Activated CD8-positive, alpha-beta T cell treated with anti-CD3 and anti-CD28 coated beads for 36 hours (primary cell): ENCODE measurements at places on chromosomes 6 and 20. TPM values are rescaled to one million over a fixed set of nuclear protein-coding genes. Genes with fewer than 3 reads are reported as not detected.

DNA sequence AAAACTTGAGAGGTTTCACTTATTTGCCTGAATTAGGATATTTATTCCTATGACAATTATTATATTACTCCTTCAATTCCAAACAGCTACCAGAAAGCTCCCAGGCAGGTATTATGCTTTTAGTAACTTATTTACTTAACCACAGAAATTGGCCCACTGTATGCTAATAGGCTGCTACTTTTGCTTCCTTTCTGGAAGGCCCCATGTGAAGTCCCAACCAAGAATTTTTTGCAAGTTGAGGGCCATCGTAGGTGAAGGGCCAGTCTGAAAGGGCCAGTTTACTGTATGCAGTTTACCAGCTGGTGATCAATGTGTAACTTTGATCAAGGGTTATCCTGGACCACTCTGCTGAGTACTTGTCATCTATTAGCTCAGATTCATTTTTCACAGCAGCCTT is 45.0 kb downstream of the EDN1 start:
- no peaks in the 10 kb centered on the region for H3K4me1 ChIP-seq
- no peaks in the 10 kb centered on the region for H3K27me3 ChIP-seq
- H3K36me3 ChIP-seq: no peaks in the 10 kb centered on the region

DNA sequence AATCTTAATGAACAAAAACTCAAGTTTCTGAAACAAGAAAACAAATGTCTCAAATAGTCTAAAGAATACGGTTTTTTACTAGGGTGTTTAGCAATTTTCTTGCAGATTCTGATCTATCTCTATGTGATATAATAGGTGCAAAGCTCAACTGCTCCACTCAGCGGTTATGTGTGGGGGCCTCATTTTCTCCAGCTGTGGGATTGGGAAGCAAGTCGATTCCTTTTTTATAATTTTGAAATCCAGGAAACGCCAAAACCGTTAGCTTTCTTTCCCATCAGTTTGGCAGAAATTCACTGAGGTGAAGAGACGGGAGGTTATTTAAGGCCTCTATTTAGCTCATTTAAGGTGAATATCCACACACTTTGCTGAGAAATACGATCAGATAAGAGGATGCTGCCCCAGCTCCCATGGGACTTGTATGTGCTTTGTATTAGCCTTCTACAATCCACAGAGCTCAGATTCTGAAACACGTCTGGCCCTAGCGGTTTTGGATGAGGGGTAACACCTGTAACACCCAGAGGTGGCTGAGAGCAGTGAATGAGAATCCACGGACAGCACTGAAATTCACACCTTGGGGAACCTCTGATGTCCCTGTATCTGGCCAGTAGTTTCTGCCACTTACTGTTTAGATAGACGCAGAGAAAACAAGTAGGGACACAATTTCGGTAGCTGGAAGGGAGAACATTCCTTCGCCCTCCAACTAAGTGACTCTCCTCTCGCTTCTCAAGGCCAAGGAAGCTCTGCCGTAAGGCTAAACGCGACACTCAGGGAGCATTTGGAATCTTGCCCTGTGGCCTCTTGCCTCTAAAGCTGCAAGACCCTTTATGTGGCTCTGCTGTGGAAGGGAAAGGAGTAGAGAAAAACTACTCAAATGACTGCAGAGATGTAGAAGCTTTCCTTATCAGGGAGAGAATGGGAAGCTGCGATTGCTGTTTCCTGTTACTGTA is 6.5 kb upstream of the BCAS4 start:
- no peak overlapping the region for H3K27ac ChIP-seq
- no peak overlapping the region for H3K4me3 ChIP-seq
- no peak for DNase-seq
- H3K36me3 ChIP-seq: no peaks in the 10 kb centered on the region
- H3K4me1 ChIP-seq: peaks cover 5% of the 10 kb centered on the region
- H3K27me3 ChIP-seq: no peaks in the 10 kb centered on the region

Gene TBC1D32
- total RNA-seq: 10.4 TPM

Gene HSP90AB1
- 2,124 TPM for total RNA-seq

DNA sequence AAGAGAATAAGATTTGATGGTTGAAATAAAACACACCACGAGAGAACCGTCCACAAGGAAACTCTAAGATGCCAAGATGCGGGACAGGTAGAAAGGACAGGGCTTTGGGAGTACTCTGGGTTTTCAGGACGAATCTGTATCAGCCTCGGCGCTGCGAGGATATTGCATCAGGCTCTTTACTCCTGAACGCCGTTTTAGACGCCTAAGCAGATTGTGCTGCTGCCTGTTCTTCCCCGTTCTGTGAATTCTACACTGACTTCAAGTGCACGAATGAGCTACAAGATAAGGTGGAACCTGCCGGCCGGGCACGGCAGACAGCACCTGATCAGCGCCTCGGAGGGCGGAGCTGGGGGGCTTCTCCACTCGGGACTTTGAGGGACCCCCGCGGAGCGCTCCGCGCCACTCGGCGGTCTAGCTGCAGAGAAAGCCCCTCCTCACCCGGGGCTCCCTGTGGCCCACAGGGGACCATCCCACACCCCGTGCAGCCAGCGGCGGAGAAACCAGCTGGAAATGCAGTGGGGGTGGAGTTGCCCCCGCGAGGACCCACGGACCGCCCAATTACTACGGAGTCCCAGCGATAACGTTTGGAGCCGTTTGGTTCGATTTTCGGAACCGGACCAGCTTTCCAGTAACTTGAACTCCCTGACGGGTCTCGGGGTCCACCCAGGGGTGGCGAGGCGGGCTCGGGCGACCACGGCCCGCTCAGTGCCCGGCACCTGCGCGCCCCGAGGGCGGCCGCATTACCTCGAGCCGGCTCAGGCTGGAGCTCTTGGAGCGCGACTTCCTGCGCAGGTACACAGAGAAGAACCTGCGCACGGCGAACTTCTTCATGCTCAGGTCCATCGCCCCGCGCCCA is 646 bp downstream of the RPS6KA2 start:
- H3K4me3 ChIP-seq: peak overlapping the region; percentile 85

Gene COL11A2
- 1.4 TPM for total RNA-seq

DNA sequence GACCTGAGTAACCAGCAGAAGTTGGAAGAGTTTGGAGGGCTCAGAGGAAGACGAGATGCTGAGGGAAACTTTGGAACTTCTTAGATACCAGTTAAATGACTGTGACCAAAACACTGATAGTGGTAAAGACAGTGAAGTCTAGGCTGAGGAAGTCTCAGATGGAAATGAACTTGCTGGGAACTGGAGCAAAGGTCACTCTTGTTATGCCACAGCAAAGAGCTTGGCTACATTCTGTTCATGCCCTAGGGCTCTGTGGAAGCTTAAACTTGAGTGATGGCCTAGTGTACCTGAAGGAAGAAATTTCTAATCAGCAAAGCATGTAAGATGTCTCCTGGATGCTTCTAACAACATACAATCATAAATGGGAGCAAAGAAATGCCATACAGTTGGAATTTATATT is 24.7 kb downstream of the WDR27 start:
- no peak overlapping the region for H3K27ac ChIP-seq
- no peaks in the 10 kb centered on the region for H3K4me1 ChIP-seq
- H3K27me3 ChIP-seq: no peaks in the 10 kb centered on the region
- H3K36me3 ChIP-seq: peaks cover 37% of the 10 kb centered on the region
- no peak for DNase-seq
- H3K4me3 ChIP-seq: no peak overlapping the region

Gene ATP9A
- total RNA-seq: 0.65 TPM

DNA sequence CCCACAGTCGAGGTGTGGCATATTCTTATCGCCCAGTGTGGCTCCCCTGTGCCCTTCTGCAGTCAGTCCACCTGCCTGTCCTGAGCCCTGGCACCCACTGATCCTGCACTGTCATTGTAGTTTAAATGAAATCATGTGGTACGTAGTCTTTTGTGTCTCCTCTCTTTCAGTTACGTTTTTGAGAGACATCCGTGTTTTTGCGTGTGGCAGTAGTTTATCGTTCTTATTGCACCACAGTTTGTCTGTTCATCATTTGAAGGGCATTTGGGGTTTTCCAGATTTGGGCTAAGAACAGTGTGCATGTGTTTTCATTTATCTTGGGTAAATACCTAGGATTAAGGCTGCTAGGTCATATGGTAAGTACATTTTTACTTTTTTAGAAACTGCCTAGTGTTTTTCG is 49.3 kb downstream of the SPATA2 start:
- no peak overlapping the region for H3K27ac ChIP-seq
- no peaks in the 10 kb centered on the region for H3K27me3 ChIP-seq
- no peaks in the 10 kb centered on the region for H3K4me1 ChIP-seq
- no peak overlapping the region for H3K4me3 ChIP-seq
- DNase-seq: no peak
- peaks cover 4% of the 10 kb centered on the region for H3K36me3 ChIP-seq

- H3K27me3 ChIP-seq: no peaks in the 10 kb centered on the region
- no peak for DNase-seq
- no peaks in the 10 kb centered on the region for H3K36me3 ChIP-seq
- peaks cover 13% of the 10 kb centered on the region for H3K4me1 ChIP-seq
- H3K4me3 ChIP-seq: no peak overlapping the region
- no peak overlapping the region for H3K27ac ChIP-seq
Observed at GRCh38 chr20:40880729-40881109, 147.9 kb upstream of the TOP1 start.

- no peaks in the 10 kb centered on the region for H3K36me3 ChIP-seq
- H3K4me3 ChIP-seq: no peak overlapping the region
- no peak for DNase-seq
Observed at GRCh38 chr6:81767163-81767891, 14.8 kb upstream of the TENT5A start.

Gene FAM209B
- not detected for total RNA-seq

GRCh38 chr6:3623451-3624249 is 127.9 kb downstream of the PXDC1 start:
- H3K4me1 ChIP-seq: peaks cover 22% of the 10 kb centered on the region
- no peak overlapping the region for H3K27ac ChIP-seq
- H3K36me3 ChIP-seq: no peaks in the 10 kb centered on the region
- H3K27me3 ChIP-seq: peaks cover 14% of the 10 kb centered on the region
- H3K4me3 ChIP-seq: peak overlapping the region; percentile 39

Gene ASIP
- total RNA-seq: not detected

GRCh38 chr6:126100386-126100785 is 114.0 kb downstream of the TRMT11 start:
- H3K4me1 ChIP-seq: no peaks in the 10 kb centered on the region
- peaks cover 4% of the 10 kb centered on the region for H3K36me3 ChIP-seq

Gene GPR63
- total RNA-seq: 0.69 TPM

Gene PAK5
- not detected for total RNA-seq

DNA sequence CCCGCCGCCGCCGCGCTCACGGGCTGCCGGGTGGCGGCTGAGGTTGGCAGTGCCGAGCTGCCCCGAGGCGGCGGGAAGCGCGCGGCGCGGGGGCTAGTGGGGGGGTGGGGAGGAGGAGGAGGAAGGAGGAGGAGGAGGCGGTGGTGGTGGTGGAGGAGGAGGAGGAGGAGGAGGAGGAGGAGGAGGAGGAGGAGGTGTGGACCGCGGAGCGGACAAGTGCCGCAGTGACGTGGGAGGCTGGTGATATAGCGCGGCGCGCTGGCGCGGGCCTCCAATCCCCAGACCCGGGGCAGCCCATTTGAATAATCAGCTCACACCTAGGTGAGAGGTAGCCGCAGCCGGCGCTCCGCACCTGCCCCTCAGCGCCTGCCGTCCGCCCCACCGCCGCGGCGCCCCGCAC is at the start of gene FOXA2:
TSS of gene FOXA2 (minus strand) at position 51 of the 400 bp plus-strand sequence. CDS start 294 bp downstream, outside the sequence.
- H3K4me3 ChIP-seq: no peak within 1 kb of the TSS
- peaks cover 3% of the 10 kb centered on the region for H3K4me1 ChIP-seq
- no peak within 1 kb of the TSS for H3K27ac ChIP-seq
- H3K36me3 ChIP-seq: peaks cover 4% of the 10 kb centered on the region
- H3K27me3 ChIP-seq: peaks cover 69% of the 10 kb centered on the region

- H3K4me3 ChIP-seq: no peak overlapping the region
- H3K36me3 ChIP-seq: no peaks in the 10 kb centered on the region
- no peaks in the 10 kb centered on the region for H3K4me1 ChIP-seq
- H3K27me3 ChIP-seq: peaks cover 5% of the 10 kb centered on the region
Observed at GRCh38 chr20:48489656-48490055, 338.1 kb downstream of the PREX1 start.

GRCh38 chr20:3781153-3781910 is at the start of gene SPEF1:
TSS of gene SPEF1 (minus strand) at chr20:3781448. CDS start at chr20:3781287, 161 bp downstream.
- peaks cover 13% of the 10 kb centered on the region for H3K36me3 ChIP-seq
- peak within 1 kb of the TSS; percentile 43 for H3K4me3 ChIP-seq
- peaks cover 14% of the 10 kb centered on the region for H3K27me3 ChIP-seq
- no peak within 1 kb of the TSS for H3K27ac ChIP-seq
- DNase-seq: peak; percentile 64

- no peak overlapping the region for H3K4me3 ChIP-seq
- H3K36me3 ChIP-seq: peaks cover 16% of the 10 kb centered on the region
- H3K27me3 ChIP-seq: no peaks in the 10 kb centered on the region
- no peak for DNase-seq
Observed at GRCh38 chr6:112030961-112031660, 22.8 kb upstream of the CCN6 start.

GRCh38 chr6:5937936-5938706 is 68.6 kb downstream of the NRN1 start:
- no peaks in the 10 kb centered on the region for H3K4me1 ChIP-seq
- H3K27me3 ChIP-seq: peaks cover 14% of the 10 kb centered on the region
- DNase-seq: no peak
- H3K27ac ChIP-seq: no peak overlapping the region
- peaks cover 2% of the 10 kb centered on the region for H3K36me3 ChIP-seq
